Muscle of leg (tissue), 16 donors: ENCODE measurements at places on chromosomes 13 and 19. TPM values are rescaled to one million over a fixed set of nuclear protein-coding genes. Genes with fewer than 3 reads are reported as not detected.

The SMIM44 gene
- total RNA-seq: not detected

The SLC17A7 gene
- total RNA-seq: 0.53 TPM

The CCDC9 gene
- total RNA-seq: 7.1 TPM

The ZNF433 gene
- 6.4 TPM for total RNA-seq

The TPTE2 gene
- 0.09 TPM for total RNA-seq

The ZNF534 gene
- total RNA-seq: 0.22 TPM

DNA sequence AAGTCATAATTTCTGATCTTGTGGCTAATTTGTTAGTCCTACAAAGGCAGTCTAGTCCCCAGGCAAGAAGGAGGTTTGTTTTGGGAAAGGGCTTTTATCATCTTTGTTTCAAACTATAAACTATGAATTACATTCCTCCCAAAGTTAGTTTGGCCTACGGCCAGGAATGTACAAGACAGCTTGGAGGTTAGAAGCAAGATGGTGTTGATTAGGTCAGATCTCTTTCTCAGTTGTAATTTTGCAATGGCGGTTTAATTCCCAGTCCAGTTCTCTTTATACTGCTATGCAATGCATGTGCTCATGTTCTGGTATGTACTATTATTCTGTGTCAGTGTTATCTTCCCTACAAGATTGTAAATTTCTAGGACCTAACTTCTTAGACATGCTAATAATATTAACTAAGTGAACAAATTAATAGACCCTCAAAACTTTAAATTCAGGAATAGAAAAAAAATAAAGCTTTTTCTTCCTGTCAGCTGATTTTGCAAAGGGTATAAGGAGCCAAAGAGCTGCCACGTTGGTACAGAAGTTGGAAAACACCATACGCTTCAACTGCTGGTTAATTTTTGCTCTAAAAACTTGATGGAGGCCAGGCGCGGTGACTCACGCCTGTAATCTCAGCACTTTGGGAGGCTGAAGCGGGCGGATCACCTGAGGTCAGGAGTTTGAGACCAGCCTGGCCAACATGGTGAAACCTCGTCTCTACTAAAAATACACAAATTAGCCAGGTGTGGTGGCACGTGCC lies 1.3 kb upstream of the DNAJC15 start:
- peak; percentile 28 for DNase-seq

DNA sequence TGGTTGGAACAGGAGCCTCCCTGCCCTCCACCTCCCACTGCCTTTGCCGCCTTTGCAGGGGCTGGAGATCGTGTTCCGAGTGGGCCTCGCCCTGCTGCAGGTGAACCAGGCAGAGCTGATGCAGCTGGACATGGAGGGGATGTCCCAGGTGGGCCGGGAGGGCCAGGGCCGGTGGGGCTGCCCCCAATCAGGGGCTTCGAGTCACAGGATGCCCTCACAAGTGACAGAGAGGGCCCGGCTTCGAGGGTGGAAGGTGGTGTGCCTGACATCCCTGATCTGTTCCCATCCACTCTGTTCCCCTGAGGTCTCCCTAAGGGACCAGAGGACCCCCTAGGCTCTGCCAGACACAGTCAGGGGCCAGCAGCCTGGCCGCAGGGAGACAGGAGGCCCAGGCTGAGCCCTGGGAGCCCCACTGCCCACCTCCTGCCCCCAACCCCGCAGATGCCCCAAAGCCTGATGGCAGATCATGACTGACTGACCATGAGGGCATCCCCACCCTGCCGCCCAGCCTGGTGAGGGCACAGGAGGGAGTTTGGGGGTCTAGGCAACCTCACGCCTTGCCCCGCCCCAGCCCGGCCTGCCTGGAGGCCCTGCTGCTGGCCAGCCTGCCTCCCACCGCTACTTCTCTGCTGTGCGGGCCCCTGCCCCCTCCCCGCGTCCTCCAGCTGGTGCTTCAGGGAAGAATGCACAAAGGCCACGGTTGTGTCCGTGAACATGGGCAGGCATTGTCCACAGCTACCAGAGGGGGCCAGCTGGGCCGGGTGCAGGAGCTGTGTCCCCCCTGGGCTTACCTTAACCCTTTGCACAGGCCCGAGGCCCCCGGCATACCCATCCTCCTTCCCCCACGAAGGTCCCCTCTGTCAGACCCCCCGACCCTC lies 21.8 kb downstream of the EVI5L start:
- no peak for DNase-seq

DNA sequence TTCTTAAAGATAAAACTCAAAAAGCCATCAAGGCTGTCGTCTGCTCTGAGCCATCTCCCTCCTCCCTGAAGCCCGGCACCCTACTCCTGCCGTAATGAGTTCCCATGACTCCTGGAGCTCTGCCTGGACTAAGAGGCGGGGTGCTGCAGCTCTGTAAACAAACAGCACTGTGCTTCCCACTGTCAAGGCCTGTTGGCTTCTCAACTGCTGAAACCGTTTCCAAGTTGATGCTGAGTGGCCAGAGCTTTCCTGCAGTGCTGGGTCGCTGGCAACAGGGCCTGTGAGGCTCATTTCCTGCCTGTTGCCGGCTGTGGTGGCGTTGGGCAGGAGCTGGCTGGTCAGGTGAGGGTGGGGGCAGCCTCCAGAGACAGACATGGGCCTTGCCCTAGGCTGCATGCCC lies 26.7 kb upstream of the ISYNA1 start:
- DNase-seq: peak; percentile 92

GRCh38 chr19:49514151-49514550 lies 1.7 kb downstream of the FCGRT start:
- DNase-seq: no peak

- DNase-seq: no peak
These were observed at the start of gene C19orf81 for GRCh38 chr19:50649433-50650391. C19orf81 (plus strand) TSS chr19:50649445; CDS start chr19:50649445, 0 bp downstream.

- DNase-seq: no peak
These were observed 5.0 kb upstream of the ANGPTL4 start for GRCh38 chr19:8358948-8359347.

GRCh38 chr13:73608157-73608516 lies 526.1 kb downstream of the KLF12 start:
- DNase-seq: no peak

- no peak for DNase-seq
These were observed 18.1 kb downstream of the CDADC1 start for GRCh38 chr13:49265822-49266221.

- peak; percentile 67 for DNase-seq
These were observed at the start of gene UBE2M for GRCh38 chr19:58558066-58558622. UBE2M (minus strand) TSS chr19:58558611; CDS start chr19:58558381, 230 bp downstream.

DNA sequence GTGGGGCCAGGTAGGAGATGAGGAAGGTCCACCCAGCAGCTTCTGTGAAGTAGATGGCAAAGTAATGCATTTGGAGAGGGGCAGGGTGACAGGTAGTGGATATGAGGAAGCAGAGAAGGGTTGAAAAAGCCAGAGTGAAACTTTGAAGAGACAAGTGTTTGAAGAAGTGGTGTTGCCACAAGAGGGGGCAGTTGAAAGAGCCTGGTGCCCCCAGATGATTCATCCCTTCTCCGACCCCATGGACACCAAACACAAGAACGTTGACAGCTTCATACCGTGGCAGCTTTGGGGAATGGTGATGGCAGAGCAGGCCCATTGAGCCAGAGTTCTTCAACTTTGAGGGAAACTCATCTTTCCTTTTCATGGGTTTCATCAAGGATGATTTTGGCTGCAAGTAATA lies 19.9 kb downstream of the IFNL3 start:
- DNase-seq: no peak

DNA sequence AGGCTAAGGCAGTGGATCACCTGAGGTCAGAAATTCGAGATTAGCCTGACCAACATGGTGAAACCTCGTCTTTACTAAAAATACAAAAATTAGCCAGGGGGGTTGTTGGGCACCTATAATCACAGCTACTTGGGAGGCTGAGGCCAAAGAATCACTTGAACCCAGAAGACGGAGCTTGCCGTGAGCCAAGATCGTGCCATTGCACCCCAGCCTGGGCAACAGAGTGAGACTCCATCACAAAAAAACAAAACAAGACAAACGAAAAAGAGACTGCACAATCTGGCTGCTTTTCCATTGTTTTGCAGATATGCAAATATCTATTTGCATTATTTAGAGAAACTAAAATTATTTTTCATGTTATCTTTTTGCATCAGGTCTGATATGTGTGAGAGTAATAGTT lies 83.6 kb downstream of the ZNF486 start:
- DNase-seq: no peak

DNA sequence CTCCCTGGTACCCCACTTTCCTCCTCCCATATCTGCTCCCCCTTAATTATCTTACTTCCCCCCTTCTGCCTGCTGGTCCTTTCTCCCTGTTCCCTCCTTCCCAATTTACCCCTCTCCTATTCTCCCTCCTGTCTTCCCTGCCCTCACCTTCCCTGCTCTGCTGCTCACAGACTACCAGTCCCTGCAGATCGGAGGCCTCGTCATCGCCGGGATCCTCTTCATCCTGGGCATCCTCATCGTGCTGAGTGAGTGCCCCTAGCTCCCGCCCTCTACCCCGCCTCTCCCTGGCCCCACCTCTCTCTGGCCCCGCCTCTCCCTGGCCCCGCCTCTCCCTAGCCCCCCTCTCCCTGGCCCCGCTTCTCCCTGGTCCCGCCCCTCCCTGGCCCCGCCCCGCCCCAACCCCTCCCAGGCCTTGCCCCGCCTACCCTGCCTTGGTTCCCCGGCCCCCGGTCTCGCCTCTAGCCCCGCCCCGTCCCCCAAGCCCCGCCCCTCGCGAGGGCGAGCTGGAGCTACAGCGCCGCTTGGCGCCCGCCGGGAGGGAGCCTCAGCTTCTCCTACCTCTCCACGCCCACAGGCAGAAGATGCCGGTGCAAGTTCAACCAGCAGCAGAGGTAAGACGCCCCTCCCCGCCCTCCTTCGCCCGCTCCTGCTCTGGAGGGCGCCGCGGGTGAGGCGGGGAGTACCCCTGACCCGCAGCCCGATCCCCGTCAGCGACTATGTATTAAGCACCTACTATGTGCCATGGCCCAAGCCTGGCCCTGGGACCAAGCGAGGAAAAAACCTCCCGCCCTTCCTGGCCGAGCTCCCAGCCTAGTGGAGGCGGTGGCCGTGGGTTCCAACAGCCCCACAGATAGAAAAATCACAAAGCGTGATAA lies 1.9 kb upstream of the FXYD7 start:
- DNase-seq: peak; percentile 87

GRCh38 chr13:110477706-110478245 lies 83.7 kb downstream of the RAB20 start:
- no peak for DNase-seq

GRCh38 chr13:43391036-43391435 lies 367.6 kb downstream of the DNAJC15 start:
- DNase-seq: no peak

GRCh38 chr19:33819880-33820781 lies 23.5 kb downstream of the KCTD15 start:
- peak; percentile 55 for DNase-seq

DNA sequence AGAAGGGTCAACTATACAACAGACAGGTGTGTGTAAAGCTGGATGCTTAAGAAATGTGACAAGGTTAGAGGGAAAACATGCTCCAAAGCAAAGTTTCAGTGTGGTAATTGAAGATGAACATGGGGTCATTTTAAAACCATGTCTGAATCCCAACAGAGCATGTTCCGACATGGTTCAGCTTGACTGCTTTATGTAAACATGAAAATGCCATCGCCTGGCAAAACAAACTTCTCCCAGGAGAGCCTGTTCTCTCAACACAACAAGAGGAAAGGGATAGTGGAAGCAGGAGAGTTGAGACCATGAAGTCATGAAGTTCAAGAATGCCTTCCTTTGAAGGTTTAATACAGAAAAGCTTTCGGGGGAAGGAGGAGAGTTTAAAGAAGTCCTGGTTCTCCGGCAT lies 85.8 kb downstream of the EPSTI1 start:
- DNase-seq: no peak

DNA sequence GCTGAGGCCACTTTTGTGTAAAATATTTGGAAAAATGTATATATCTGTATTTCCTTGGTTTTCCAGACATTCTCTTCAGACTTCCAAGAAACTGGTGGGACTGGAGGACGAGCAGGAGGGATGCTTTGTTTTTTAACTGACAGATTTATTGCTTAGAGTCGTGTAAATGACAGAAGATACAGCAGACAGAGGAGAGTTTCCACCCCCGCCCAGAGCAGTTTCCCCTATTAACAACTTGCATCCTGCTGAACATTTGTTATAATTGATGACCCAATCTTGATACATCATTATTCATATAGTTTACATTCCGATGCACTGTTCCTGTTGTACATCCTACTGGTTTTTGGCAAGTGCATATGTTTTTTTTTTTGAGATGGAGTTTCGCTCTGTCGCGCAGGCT lies 7.1 kb upstream of the DOCK6 start:
- no peak for DNase-seq

DNA sequence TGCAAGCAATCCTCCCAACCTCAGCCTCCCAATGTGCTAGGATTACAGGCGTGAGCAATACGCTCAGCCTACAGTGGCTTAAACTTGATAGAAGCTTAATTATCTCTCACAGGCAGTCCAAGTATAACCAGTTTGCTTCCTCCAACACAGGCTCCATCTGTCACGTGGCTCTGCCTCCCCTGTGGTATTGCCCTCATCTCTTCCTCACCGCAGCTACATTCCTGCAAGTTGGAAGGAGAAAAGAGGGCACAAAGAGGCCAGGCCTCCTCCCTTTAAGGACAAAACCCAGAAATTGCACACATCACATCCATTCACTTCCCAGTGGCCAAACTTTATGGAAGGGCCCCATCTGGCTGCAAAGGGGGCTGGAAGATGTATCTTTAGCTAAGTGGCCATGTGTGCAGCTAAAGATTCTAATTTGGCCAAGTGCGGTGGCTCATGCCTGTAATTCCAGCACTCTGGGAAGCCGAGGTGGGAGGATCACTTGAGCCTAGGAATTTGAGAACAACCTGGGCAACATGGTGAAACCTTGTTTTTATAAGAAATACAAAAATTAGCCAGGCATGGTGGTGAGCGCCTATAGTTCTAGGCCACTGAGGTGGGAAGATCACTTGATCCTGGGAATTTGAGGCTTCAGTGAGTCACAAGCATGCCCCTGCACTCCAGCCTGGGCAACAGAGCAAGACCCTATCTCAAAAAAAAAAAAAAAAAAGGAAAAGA lies 3.1 kb upstream of the SDHAF1 start:
- DNase-seq: no peak

- no peak for DNase-seq
These were observed 5.8 kb upstream of the MVB12A start for GRCh38 chr19:17414097-17414496.
